ENCODE measurements at places on chromosomes 5 and 9. TPM values are rescaled to one million over a fixed set of nuclear protein-coding genes. Genes with fewer than 3 reads are reported as not detected.

Gene AK8
- 0.55 TPM for total RNA-seq

Gene CARTPT
- not detected for total RNA-seq

Gene RABEPK
- 10.0 TPM for total RNA-seq

Gene NR2F1-AS1
- total RNA-seq, result 16.2 TPM

GRCh38 chr9:110933350-110934001 is 104.8 kb downstream of the LPAR1 start:
- no peaks in the 10 kb centered on the region for H3K36me3 ChIP-seq
- H3K4me1 ChIP-seq, result no peaks in the 10 kb centered on the region
- no peak for DNase-seq
- no peaks in the 10 kb centered on the region for H3K27me3 ChIP-seq

- no peaks in the 10 kb centered on the region for H3K27me3 ChIP-seq
- H3K36me3 ChIP-seq, result no peaks in the 10 kb centered on the region
- no peaks in the 10 kb centered on the region for H3K4me1 ChIP-seq
These were observed 100.8 kb upstream of the TLE4 start for GRCh38 chr9:79470954-79471353.

GRCh38 chr5:143966280-143966679 is 154.3 kb downstream of the HMHB1 start:
- no peaks in the 10 kb centered on the region for H3K4me1 ChIP-seq
- H3K4me3 ChIP-seq, result no peak overlapping the region
- H3K27me3 ChIP-seq, result no peaks in the 10 kb centered on the region
- H3K27ac ChIP-seq, result no peak overlapping the region
- no peak for DNase-seq
- H3K36me3 ChIP-seq, result no peaks in the 10 kb centered on the region

DNA sequence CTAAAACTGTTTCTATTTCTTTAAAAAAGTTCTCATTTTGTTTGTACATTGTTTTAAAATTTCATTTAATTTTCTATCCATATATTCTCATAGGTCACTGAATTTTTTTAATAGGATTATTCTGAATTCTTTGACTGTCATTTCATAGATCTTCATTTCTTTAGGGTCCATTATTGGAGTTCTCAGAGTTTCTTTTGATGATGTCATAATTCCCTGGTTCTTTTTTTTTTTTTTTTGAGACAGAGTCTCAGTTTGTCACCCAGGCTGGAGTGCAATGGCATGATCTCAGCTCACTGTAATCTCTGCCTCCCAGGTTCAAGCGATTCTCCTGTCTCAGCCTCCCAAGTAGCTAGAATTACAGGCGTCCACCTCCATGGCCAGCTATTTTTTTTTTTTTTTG is 89.9 kb downstream of the DMRT2 start:
- DNase-seq, result no peak
- no peaks in the 10 kb centered on the region for H3K36me3 ChIP-seq
- H3K4me3 ChIP-seq, result no peak overlapping the region
- H3K27me3 ChIP-seq, result no peaks in the 10 kb centered on the region
- no peak overlapping the region for H3K27ac ChIP-seq

DNA sequence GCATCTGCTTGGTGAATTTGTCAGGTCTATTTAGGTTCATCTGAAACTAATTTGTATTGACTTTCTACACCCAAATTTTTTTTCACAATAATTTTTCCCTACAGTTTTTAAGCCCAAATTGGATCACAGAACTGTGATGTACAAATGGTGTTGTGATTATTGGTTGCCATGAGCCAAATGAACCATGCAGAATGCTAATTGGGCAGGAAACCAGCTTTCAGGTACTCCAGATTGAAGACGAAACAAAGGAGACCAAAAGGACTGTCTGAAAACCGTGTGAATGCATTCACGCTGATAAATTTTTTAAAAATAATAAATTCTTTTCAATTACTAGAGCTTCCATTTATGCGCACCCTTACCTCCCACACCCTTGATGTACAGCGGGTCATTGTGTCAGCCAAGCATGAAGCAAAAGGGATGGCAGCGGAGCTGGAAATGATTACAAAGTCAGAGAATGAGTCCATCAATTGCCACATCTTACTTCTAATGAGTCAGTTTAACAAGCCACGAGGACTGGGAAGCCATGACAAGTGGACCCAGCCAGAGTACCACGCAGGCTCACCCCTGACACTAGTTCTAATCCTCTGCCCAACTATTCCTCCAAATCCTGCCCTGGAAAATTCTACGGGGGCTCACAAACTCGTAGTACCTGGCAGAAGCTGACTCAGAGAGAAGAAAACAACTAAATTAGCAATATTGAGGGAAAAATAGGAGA is 66.5 kb downstream of the SEMA6A start:
- no peak overlapping the region for H3K27ac ChIP-seq
- H3K27me3 ChIP-seq, result no peaks in the 10 kb centered on the region
- peaks cover 13% of the 10 kb centered on the region for H3K4me1 ChIP-seq
- no peak for DNase-seq
- H3K36me3 ChIP-seq, result no peaks in the 10 kb centered on the region
- no peak overlapping the region for H3K4me3 ChIP-seq

DNA sequence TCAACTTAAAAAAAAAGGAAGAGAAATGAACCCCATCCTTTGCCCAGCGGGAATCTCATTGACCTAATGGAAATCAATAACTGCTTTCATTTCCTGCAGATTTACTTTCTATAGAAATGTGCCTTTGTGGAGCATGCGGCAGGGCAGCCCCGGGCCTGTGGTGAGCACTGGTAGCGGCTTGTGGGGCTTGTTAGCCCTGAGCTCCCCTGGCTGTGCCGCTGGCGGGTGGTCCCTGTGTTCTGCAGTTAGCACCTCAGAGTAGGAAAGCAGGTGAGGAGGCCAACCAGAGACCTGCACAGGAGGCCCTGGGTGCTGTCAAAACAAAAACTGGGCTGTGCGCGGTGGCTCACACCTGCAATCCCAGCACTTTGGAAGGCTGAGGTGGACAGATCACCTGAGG is 76.8 kb upstream of the CDK20 start:
- no peak overlapping the region for H3K4me3 ChIP-seq
- H3K36me3 ChIP-seq, result no peaks in the 10 kb centered on the region
- no peaks in the 10 kb centered on the region for H3K27me3 ChIP-seq
- no peak for DNase-seq
- H3K27ac ChIP-seq, result no peak overlapping the region

- H3K27ac ChIP-seq, result no peak overlapping the region
- no peaks in the 10 kb centered on the region for H3K27me3 ChIP-seq
- DNase-seq, result no peak
- H3K4me1 ChIP-seq, result peaks cover 8% of the 10 kb centered on the region
These were observed 49.2 kb upstream of the RPL26L1 start for GRCh38 chr5:172909931-172910502.
